ENCODE measurements at places on chromosomes 13 and 19.

GRCh38 chr13:43315522-43315921, 292.1 kb downstream of the DNAJC15 start:
- no peak for DNase-seq

DNA sequence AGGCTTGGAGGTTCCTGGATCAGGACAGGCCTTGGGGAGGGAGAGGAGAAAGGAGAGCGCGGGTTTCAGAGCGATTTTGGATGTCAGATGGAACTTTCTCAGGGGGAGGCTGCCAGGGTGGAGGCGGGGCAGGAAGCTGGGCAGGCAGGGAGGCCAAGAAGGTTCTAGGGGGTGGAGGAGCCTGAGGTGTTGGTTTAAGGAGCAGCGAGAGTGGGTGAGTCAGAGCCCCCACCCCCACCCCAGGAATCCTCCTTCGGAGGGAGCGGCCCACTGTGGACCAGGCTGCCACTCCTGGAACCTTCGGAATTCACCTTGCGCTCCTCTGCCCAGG, 15.9 kb upstream of the NOP53 start:
- no peak for DNase-seq

DNA sequence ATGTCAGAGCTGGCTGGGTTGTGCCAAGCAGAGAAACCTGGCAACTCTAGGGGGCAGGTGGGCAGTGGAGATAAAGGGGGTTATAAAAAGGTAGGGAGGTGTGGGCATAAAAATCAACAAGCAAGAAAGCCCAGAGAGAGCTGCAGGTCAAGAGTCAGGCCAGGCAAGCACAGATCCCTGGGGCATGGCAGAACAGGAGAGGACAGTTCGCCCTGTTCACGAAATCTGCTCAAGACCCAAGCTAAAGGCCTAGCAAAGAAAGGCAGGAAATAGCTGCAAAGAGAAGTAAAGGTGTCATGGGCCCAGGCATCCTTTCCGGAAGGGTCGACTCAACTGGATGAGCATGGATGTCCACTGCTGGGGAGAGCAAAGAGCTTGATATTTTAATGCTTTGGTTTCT, 3.4 kb downstream of the MBNL2 start:
- no peak for DNase-seq

DNA sequence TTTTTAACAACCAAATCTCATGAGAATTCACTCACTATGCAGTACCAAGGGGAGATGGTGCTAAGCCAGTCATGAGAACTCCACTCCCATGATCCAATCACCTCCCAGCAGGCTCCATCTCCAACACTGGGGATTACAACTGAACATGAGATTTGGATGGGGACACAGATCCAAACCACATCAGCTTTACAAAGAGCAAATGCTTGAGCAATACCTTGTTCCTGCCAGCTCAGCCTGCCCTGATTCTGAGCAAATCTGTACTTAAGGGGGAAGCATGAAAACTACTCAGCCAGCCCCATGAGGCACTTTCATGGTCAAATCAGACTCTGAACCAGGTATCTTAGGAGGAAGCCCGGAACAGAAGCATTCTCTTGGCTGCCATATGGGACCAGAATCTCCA, 259.9 kb downstream of the TBC1D4 start:
- no peak for DNase-seq

GRCh38 chr13:44932850-44933251, 56.4 kb downstream of the NUFIP1 start:
- DNase-seq = no peak

DNA sequence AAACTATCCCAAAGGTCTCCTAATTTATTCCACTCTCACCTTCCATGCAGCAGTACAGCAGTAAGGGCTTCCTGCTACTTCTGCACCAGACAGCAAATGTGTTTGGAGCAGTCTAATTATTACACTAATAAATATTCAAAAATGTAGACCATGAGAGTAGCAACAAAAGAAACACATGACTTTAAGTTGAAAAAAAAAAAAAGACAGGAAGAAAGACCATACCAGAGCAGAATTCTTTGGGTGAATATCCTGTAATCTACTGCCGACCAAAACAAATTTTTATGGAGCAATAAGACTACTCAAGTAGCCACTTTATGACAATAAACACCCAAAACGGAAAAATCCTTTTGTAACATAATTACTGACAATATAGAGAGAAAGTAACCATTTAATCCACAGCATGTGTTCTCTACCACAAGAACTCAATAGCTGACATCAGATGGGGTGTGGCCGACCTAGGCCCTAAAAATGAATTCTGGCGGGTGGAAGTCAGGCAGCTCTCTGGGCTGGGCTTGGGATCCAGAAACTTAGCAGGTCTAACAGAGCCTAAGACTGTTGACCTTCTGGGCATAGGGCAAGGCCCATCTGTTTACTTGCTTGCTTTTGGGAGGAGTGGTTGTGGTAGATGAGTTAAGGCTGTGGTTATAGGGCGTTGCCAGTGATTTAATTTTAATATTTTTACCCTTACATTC, 4.6 kb downstream of the KLF12 start:
- no peak for DNase-seq

DNA sequence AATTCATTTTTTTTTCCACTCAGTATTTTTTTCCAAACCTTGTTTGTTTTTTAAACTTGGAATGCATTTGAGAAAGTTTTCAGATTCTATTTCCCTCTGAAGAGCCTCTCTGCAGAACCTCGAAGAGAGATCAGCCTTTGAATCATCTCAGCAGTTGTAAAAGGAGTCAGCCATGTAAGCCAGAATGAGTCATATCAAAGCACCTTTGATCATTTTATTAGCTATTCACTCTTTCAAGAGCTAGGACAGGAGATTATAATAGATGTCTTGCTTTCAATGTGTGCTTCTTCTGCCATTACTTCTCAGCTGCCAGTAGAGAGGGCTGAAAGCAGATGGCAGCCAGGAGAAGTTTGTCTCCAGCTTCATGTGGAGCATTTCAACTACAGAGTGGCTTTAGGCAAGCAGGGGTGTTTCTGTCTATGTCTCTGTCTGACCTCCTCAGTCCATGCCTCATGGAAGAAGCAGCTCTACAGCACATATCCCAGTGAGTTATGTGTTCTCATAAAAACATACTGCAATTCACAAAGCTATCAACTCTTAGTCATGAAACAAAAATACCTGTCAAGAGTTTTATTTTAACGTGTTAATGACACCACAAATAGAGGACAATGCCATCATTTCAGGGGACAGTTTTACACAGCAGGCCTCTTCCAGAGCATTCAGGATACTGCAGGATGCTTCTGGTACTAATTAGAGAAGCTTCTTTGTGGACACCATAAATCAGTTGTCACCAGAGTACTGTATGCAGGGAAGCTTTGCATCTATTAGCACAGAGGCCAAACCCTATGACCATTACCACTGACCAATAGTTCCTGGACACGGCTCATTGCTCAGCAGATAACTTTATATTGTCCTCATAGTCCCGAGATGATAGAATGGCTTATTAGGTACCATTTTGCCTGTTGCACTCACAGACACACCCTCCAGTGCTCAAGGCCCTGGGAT, 94.3 kb downstream of the NHLRC3 start:
- DNase-seq = no peak

GRCh38 chr13:99656844-99657381, 155.6 kb downstream of the TM9SF2 start:
- DNase-seq = no peak

GRCh38 chr13:43354153-43354945, 331.0 kb downstream of the DNAJC15 start:
- no peak for DNase-seq

- no peak for DNase-seq
Observed at GRCh38 chr19:6664916-6665315, 5.0 kb downstream of the TNFSF14 start.

DNA sequence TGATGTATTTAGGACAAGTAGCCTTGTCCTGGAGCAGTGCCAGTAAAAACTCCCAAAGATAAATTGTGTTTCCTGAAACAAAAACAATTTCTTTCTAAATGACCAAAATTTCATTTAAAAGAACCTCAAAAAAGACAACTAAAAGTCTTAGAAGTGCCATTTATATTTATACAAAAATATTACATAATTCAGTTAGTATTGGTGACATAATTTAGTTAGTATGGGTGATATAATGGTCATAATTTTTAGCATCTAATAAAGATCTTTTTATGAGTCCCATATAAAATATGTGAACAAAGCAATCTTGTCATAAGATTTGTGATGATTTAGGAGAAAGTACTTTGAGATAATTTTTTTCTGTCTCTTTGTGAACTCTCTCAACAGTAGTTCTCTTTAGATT, 76.0 kb downstream of the ELF1 start:
- DNase-seq = no peak

- DNase-seq = no peak
Observed at GRCh38 chr13:75414036-75414827, 67.7 kb downstream of the TBC1D4 start.

DNA sequence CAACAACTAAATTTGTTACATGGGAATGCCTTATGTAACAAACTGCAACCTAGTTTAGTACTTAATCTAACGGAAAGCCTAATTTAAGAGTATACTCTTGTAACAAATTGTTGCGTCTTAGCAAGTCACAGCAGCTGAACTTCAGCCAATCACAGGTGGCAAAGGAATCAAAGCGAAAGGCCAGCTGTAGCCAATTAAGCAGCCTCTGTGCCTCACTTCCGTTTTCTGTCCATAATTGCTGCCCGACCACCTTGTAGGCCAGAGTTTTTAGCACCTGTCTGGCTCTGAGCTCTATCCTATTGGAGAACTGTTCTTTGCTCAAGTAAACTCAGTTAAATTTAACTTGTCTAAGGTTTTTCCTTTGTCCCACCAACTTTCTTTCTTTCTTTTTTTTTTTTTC, 18.1 kb upstream of the HSPH1 start:
- DNase-seq = no peak

DNA sequence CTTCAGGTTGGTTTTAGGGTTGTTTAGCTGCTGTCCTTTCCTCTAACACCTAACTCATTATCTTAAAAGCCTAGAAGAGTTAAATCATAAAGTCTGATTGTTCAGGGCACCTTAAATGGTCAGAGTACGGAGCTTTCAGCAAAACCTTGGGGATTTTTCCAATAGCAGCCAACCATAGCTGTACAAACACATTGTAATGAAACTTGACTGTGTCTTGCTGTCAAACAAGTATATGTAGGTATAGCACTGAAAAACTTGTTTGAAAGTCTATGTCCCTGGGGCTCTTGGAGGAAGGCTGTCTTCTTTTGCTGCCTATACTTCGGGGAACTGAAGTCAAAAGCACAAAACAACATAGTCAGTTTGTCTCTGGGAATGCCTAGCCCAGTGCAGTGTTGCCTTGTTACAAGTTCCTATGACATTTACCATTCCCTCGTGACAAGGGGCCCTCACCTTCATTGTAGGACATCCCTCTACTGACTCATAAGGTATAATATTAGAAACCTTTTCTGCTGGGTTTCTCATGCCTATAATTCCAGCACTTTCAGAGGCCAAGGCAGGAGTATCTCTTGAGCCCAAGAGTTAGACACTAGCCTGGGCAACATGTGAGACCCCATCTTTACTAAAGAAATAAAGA, 474.5 kb upstream of the NBEA start:
- no peak for DNase-seq

GRCh38 chr19:8615813-8616596, 5.5 kb upstream of the ADAMTS10 start:
- DNase-seq = no peak

GRCh38 chr19:1274852-1275259, 474 bp upstream of the FAM174C start:
- no peak for DNase-seq

- DNase-seq = no peak
Observed at GRCh38 chr19:38089440-38089839, 134.6 kb downstream of the DPF1 start.

- no peak for DNase-seq
Observed at GRCh38 chr13:109778102-109778542, 8.3 kb downstream of the IRS2 start.

- DNase-seq = no peak
Observed at GRCh38 chr13:46490129-46490528, 62.8 kb upstream of the LRCH1 start.

- no peak for DNase-seq
Observed at GRCh38 chr19:17406046-17406886, 836 bp upstream of the BST2 start.

GRCh38 chr19:13078897-13079541, 23.6 kb downstream of the LYL1 start:
- no peak for DNase-seq

DNA sequence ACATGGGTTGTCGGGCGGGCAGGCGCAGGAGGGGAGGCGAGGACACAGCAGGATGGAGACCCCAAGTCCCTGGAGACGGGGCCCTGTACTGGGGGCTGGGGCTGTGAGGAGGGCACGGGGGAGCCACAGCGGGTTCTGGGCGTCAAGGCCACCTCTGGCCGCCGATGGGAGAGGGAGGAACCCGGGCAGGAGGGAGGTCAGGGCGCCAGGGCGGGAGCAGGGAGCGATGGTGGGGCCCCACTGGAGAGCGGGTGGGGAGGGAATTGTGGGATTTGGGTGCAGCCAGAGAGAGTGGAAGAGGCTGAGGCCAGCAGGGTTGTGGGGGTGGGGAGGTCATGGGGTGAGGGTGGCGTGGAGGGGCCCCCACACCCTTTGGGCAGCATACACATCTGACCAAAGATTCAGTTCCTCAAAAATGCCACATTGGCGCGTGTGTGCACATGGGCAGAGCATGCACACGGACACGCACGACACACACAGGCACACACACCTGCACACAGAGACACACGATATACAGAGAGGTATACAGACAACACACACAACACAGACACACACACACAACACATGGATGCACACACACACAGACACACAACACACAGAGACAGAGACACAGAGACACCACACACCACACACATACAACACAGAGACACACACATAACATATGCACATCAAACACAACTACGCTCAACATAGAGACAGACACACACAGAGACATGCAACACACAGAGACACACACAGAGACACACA, 54.9 kb downstream of the AP1M1 start:
- DNase-seq = no peak

All from NCI-H187 (cell line).